ENCODE measurements at places on chromosomes 3 and 15. TPM values are rescaled to one million over a fixed set of nuclear protein-coding genes. Genes with fewer than 3 reads are reported as not detected.
A peak's percentile ranks its signal among the peaks of the same experiment; 100 is the strongest.

The DNASE1L3 gene
- not detected for total RNA-seq

DNA sequence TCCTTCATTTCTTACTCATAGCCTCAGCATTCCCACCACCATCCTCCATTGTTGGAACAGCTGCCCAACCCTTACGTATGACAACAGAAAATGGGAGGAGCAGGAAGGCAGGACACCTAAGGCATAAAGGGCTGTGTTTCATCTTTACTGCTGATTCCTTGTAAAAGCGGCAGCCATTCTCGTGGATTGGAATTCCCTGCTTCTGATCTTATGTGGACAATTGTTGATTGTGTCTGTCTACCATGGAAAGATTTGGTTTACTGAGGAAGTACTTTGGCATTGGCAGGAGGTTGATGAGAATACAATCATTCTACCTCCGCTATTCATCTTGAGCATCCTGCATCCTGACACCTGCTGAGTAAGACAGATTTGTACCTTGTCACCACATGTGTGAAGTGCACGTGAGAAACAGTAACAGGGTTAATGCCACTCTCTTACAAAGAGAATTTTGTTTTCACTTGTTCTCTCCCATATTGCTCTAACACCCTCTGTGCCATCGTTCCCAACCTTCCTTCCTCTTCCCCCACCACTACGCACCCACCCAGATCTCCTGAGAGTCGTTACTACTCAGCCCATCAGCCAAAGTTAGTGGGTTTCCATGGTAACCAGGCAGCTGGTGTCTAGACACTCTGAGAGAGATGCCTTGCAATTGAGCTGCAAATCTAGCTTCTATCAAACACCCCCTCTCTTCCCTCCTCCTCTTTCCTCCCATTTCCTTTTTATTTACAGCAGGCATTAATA, 75.7 kb downstream of the GAP43 start:
- no peak for DNase-seq
- peaks cover 9% of the 10 kb centered on the region for H3K27me3 ChIP-seq
- H3K27ac ChIP-seq, result no peak overlapping the region
- H3K4me1 ChIP-seq, result no peaks in the 10 kb centered on the region

DNA sequence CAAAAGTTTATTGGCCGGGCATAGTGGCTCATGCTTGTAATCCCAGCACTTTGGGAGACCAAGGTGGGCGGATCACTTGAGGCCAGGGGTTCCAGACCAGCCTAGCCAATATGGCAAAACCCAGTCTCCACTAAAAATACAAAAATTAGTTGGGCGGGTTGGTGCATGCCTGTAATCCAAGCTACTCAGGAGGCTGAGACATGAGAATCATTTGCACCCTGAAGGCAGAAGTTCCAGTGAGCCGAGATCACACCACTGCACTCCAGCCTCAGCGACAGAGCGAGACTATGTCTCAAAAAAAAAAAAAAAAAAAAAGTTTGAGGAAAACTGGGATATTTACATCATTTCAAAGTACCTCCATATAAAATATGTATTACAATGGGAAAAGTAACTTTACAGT, 40.4 kb downstream of the ETFA start:
- peaks cover 63% of the 10 kb centered on the region for H3K36me3 ChIP-seq
- H3K27me3 ChIP-seq, result no peaks in the 10 kb centered on the region
- no peak overlapping the region for H3K4me3 ChIP-seq
- DNase-seq, result no peak
- no peaks in the 10 kb centered on the region for H3K4me1 ChIP-seq
- no peak overlapping the region for H3K27ac ChIP-seq

The AMIGO3 gene
- total RNA-seq, result 0.21 TPM

DNA sequence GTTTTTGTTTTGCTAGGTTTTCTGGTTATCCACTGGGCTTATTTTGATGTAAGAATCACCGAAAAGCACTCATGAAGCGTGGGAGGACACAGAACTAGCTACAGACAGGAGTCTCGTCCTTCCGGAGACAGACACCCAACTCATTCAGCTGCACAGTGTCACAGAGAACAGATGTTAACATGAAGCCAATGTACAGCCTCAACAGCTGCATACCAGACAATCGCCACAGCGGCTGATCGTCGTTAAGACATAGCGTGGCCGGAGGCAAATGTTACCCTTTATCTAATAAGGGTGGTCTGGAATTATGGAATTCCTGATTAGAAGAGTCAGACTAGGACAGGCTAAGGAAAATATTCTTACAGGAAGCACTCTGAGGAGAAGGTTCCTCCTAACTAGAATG, 1.1 kb upstream of the PYGO1 start:
- no peak overlapping the region for H3K27ac ChIP-seq
- peaks cover 2% of the 10 kb centered on the region for H3K4me1 ChIP-seq
- H3K4me3 ChIP-seq, result peak overlapping the region; percentile 70
- DNase-seq, result no peak
- H3K27me3 ChIP-seq, result peaks cover 45% of the 10 kb centered on the region
- no peaks in the 10 kb centered on the region for H3K36me3 ChIP-seq

The IQCF5 gene
- not detected for total RNA-seq

The SCAMP5 gene
- total RNA-seq, result 1.3 TPM

The ROBO1 gene
- total RNA-seq, result 0.05 TPM

The RGMA gene
- not detected for total RNA-seq

DNA sequence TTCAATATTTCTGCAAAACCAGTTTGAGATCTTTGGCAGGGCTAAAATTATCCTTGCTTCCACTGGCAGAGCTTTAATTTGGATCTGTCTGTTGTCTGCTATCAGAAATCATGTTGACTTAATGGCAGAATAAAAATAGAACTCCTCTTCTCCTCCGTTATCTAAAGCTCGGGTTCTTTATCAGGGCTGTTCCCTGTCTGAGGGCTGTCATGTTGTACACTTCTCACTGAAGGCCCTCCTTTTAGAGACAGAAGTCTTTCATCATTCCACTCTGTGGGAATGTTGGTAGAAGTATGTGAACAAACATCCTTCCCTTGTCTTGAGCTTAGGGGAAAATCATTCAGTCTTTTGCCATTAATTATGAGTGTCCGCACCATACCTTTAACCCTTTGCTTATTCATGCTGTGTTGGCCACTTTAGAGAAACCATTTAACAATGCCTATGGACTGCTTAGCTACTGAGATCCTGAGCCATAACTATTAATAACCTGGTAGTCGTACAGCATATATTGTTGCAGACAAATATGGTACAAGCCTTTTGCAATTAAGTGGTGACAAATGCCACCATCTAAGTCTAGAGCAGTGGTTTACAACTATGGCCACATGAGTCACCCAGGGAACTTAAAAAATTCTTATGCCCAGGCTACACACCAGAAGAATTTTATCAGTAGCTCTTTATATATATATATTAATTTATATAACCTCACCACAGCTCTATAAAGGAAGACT, 226.0 kb upstream of the TPM1 start:
- H3K27ac ChIP-seq, result no peak overlapping the region
- H3K27me3 ChIP-seq, result peaks cover 7% of the 10 kb centered on the region
- H3K36me3 ChIP-seq, result no peaks in the 10 kb centered on the region
- H3K4me1 ChIP-seq, result no peaks in the 10 kb centered on the region
- DNase-seq, result no peak
- no peak overlapping the region for H3K4me3 ChIP-seq

The SGO1 gene
- total RNA-seq, result 20.0 TPM

The CRABP1 gene
- total RNA-seq, result not detected

The HACD3 gene
- 39.4 TPM for total RNA-seq

The STAB1 gene
- total RNA-seq, result 0.07 TPM

The EPHA3 gene
- total RNA-seq, result not detected

DNA sequence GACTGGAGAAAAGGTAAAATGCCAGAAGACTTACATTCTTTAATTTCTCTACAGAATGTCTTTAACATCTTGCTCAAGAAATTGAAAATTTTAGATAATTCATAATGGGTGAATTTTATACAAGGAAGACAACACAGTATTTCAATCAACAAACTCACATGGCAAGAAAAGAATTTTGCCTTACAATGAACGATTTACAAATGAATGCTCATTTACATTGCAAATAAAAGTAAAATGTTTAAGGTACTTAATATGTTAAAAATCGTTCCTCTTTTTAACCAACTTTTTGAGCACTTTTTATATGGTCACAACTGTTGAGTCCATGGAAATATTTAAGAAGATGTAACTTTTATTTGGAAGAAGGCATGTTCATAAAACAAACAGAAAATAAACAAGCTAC, 174.8 kb upstream of the UBE2E2 start:
- DNase-seq, result no peak
- H3K4me3 ChIP-seq, result no peak overlapping the region
- no peaks in the 10 kb centered on the region for H3K4me1 ChIP-seq

DNA sequence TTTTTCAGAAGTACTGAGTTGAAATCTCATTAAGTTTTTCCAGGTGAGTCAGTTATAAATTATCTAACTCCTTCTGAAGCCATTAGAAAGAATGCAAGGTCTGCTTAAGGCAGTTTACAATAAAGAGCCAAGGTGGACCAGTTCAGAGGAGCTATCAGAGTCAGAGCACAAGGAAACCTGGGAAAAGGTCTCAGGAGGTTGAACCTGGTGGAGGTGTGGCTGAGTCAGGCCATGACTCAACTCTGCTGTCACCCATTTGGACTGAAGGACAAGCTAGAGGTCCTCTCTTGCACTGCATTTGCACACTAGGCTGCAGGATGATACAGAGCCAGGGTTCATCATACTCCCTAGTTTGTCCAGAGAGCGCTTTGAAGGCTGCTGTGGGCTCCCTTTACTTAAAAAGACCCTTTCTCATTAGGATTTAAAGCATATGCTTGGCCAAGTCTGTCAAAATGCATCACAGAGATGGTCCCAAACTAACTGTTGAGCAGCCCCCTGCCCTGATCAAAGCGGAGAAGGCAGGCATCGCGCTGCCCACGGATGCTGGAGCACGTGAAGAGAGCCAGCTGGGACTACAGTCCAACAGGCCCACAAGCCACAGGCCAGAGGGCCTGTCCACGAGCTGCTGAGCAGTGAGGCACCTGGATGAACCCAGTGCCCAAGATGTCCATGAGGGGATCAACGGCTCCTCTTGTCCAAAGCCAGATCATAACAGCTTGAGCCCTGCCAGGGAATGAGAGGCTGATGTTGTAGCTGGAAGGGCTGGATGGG, 26.0 kb upstream of the MRPS22 start:
- H3K4me1 ChIP-seq, result no peaks in the 10 kb centered on the region
- H3K27me3 ChIP-seq, result peaks cover 11% of the 10 kb centered on the region
- H3K4me3 ChIP-seq, result no peak overlapping the region

The RBP2 gene
- not detected for total RNA-seq

The GREM1 gene
- total RNA-seq, result not detected

DNA sequence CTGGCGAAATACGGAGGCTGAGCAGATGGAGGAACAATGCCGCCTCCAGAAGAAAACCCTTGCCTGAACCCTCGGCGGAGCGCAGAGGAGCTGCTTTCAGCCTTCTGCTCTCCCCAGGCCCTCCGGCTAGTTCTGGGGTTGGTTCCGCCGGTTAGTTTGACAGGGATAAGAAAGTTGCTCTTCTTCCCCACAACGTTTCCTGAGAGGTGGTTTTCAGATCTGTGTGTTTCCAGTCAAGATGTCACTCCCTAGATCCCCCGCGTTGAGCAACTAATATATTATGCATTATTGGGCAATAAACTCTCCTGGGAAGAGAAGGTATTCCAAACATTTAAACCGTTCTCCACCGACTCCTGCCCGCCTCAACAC, 551 bp downstream of the NLGN1 start:
- peaks cover 68% of the 10 kb centered on the region for H3K27me3 ChIP-seq
- peaks cover 23% of the 10 kb centered on the region for H3K4me1 ChIP-seq
- DNase-seq, result no peak
- peak overlapping the region; percentile 15 for H3K27ac ChIP-seq
- peak overlapping the region; percentile 83 for H3K4me3 ChIP-seq

GRCh38 chr3:107284612-107285011, 92.6 kb upstream of the CCDC54 start:
- no peak for DNase-seq
- peaks cover 21% of the 10 kb centered on the region for H3K27me3 ChIP-seq
- H3K4me1 ChIP-seq, result no peaks in the 10 kb centered on the region
- H3K36me3 ChIP-seq, result no peaks in the 10 kb centered on the region
- no peak overlapping the region for H3K27ac ChIP-seq

The LRRN1 gene
- 0.05 TPM for total RNA-seq

The PEAK1 gene
- 28.2 TPM for total RNA-seq

DNA sequence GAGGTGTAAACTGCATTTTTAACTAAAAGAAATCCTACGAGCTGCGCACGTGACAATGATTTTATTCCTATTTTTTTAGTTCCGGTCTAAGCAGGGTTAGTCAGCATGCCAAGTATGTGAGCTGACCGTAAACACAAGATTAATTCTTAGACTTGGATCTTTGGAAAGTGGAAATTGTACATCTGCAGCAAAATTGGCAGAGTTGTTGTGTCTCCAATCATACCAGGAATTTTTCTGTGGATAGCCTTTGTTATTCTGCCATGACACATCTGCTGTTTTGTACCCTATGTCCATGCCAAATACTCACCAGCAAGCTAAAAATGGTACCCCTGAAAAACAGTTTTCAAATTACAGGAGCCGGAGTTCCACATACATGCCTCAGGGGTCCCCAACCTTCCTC, 562.5 kb downstream of the UNC13C start:
- H3K27me3 ChIP-seq, result no peaks in the 10 kb centered on the region
- no peak for DNase-seq
- no peak overlapping the region for H3K27ac ChIP-seq
- no peak overlapping the region for H3K4me3 ChIP-seq

DNA sequence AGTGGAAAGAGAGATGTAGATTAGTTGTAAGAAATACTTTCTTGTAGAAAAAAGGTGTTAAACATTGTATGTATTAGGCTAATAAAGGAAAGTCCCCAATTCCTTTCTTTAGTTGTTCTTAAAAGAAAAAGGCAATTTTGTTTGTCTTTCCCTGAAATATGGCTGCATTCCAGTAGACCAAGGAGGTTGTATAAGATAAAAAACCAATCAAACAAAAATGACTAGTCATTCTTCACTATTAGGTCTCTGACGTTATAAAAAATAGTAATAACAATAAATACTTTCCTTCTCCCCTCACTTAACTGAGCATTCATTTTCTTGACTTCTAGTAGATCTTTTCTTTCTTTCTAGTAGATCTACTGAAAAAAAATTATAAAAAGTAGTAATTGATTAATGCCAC, 8.6 kb upstream of the PPM1L start:
- no peaks in the 10 kb centered on the region for H3K36me3 ChIP-seq
- no peak for DNase-seq
- no peak overlapping the region for H3K27ac ChIP-seq
- H3K4me3 ChIP-seq, result no peak overlapping the region
- peaks cover 48% of the 10 kb centered on the region for H3K27me3 ChIP-seq

DNA sequence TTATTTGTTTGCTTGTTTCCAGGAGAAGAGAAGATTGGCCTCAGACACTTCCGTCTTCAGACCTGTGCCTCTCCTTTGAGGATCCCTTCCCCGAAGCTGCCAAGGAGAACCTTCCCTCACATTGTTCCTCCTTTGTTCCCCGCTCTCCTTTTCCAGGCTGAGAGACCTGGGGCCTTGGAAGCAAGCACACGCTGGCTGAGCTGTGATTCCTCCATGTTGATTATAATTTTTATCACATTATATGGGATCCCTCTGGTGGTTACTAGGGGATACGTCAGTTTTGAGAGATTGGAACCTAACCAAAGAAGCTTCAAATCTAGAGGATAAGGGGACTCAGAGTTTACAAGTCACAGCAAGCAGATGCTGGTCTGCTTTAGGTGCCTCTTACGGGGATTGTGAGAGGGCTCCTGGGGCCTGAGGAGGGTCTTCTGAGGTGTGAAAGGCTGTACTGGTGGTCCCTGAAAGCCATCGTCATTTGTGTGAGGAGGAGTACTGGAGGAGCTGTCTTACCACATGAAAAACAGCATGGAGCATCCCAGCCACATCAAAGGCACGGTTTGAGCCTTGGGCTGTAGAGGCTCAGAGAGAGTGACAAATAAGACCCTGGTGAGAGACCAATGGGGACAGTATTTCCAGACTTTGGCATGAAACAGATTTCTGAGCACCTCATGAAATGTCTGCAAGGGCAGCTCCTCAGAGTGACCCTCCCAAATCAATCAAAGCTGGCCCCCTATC, 760.1 kb upstream of the CFAP20DC start:
- no peak for DNase-seq
- H3K27ac ChIP-seq, result peak overlapping the region; percentile 29
- H3K27me3 ChIP-seq, result no peaks in the 10 kb centered on the region
- H3K36me3 ChIP-seq, result peaks cover 8% of the 10 kb centered on the region
- peaks cover 7% of the 10 kb centered on the region for H3K4me1 ChIP-seq

Measured in activated CD4-positive, alpha-beta T cell treated with anti-CD3 and anti-CD28 coated beads, Interleukin-2, amount 10 ng/mL, durations not matched to agents 24 days and 14 days (primary cell).